ENCODE measurements at places on chromosomes 5 and 9. TPM values are rescaled to one million over a fixed set of nuclear protein-coding genes. Genes with fewer than 3 reads are reported as not detected.

TEK gene
- not detected for total RNA-seq

DPYSL3 gene
- total RNA-seq = 1.4 TPM

TRIM7 gene
- 0.38 TPM for total RNA-seq

SOWAHA gene
- not detected for total RNA-seq

GPR151 gene
- total RNA-seq = not detected

PDCD1LG2 gene
- total RNA-seq = 1.9 TPM

CCDC152 gene
- 11.6 TPM for total RNA-seq

DNAI1 gene
- total RNA-seq = not detected

ZNF483 gene
- 0.40 TPM for total RNA-seq

FOXD4L4 gene
- total RNA-seq = 0.24 TPM

CTSV gene
- 0.21 TPM for total RNA-seq

PFN3 gene
- not detected for total RNA-seq

Data from GM12878 (cell line).